ENCODE measurements at places on chromosomes 11 and 22.

DNA sequence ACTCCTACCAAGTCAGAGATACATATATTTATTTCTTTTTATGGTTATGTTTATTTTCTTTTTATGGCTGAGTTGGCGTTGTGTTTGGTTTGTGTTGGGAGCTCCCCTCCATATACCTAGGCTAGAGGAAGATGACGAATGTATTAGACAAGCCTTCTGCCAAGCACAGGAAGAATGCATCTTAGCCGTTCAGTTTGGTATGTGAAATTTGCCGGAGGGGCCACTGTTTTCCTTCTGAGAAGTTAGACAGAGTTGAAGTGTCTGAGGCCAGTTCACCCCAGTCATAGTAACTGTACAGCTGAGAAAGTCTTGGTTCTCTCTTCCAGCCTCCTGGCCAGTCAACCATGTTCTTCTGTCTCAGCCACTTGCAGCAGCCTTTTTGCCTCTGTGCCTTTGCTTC lies 29.8 kb downstream of the TEAD1 start:
- DNase-seq: no peak

GRCh38 chr11:88281317-88281712 lies 56.2 kb downstream of the CTSC start:
- no peak for DNase-seq

- DNase-seq: peak; percentile 88
Observed at GRCh38 chr11:117828611-117829368, 4.2 kb upstream of the FXYD2 start.

DNA sequence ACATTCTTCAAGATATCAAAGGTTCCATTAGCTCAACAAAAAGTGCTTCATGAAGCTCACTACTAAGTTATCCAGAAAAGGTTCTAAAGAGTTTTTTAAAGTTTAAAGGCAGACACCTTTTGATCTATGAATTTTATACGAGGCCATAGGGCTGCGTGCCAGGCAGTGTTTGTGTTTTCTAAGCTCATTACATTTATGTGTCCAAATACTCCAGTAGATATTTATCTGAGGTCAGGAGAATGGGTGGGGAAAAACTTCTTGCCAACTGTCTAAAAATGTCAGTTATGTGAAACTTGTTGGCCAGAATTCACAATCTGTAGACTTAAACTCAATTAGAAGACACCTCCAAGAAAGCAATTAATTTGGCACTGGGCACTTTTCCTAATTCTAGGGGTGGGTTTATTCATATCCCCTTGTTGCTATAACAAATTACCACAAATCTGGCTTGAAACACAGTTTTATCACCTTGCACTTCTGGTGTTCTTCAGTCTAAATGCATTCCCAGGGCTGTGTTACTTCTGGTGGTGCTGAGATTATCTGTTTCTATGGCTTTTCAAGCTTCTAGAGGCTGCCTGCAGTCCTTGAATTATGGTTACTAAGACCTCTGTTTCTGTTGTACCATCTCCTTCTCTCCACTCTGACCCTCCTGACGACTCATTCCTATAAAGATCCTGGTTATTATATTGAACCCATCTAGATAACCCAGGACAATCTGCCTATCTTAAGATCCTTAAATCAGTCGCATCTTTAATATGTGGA lies 1030.4 kb upstream of the CNTN5 start:
- DNase-seq: no peak

GRCh38 chr11:41281131-41281742 lies 178.2 kb downstream of the LRRC4C start:
- DNase-seq: no peak

All from activated naive CD4-positive, alpha-beta T cell treated with anti-CD3 and anti-CD28 coated beads, Interleukin-2, amount 50 U/mL, for 72 hours (primary cell).